ENCODE measurements at places on chromosomes 11 and 22. TPM values are rescaled to one million over a fixed set of nuclear protein-coding genes. Genes with fewer than 3 reads are reported as not detected.

APOA5 gene
- not detected for total RNA-seq

DNA sequence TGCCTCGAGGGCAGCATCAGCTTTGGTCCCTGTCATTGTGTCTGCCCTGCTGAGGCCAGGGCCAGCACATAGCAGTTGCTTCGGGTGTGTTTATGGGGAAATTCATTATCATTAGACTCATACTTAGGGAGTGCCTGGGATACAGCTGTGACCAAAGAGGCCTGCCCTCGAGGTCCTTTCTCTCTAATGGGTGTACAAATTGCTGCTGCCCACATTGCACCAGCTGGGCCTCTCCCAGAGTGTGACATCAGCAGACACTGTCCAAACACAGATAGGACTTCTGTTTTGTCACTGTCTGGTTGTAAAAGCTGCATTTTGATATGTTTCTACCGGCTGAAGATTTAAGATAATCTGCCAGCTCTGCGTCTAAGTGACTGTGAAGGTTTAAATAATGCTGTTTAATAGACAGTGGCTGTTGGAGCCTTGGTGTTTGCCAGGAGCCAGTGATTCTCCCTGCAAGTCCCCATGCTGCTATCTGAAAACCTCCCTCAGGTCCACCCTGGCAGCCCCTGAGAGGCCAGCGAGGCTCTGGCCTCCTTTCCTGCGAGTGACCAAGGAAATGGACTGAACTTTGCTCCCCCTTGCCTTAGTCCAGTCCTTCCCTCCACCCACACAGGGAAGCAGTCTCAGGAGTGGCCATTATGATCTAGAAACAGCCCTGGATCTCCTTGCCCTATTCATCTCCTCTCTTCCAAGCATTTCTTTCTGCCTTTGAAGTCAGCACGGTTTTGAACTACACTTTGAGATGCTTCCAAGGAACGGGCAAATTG lies 505.2 kb downstream of the TBC1D22A start:
- no peak for DNase-seq

DNA sequence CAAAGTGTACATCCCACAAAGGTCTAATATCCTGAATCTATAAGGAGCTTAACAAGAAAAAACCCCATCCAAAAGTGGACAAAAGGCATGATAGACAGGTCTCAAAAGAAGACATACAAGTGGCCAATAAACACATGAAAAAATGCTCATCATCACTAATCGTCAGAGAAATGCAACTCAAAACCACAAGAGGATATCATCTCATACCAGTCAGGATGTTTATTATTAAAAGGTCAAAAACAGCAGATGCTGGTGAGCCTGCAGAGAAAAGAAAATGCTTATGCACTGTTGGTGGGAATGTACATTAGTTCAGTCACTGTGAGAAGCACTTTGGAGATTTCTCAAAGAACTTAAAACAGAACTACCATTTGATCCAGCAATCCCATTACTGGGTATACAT lies 12.7 kb downstream of the LGALS12 start:
- DNase-seq: no peak

- DNase-seq: no peak
Measured at GRCh38 chr11:11456866-11457265, 103.8 kb upstream of the CSNK2A3 start.

GRCh38 chr11:95736809-95737208 lies 52.8 kb downstream of the FAM76B start:
- DNase-seq: no peak

DNA sequence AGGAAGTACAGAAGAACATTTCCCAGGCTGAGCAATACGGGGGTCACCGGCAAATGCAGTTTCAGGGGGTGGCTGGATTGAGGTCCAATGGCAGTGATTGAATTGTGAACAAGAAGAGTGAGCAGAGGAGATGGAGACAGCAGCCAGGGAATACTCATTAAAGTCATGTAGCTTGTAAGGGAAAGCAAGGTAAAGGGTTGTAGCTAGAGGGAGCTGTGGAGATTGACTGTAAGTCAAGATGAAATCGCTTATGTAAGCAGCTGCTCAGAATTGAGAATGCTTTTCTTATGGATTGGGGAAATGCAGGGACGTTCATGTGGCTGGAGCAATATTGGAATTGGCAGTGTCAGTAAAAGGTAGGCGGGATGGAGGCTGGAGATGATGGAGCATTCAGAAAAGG lies 111.4 kb upstream of the TBCEL start:
- no peak for DNase-seq

DNA sequence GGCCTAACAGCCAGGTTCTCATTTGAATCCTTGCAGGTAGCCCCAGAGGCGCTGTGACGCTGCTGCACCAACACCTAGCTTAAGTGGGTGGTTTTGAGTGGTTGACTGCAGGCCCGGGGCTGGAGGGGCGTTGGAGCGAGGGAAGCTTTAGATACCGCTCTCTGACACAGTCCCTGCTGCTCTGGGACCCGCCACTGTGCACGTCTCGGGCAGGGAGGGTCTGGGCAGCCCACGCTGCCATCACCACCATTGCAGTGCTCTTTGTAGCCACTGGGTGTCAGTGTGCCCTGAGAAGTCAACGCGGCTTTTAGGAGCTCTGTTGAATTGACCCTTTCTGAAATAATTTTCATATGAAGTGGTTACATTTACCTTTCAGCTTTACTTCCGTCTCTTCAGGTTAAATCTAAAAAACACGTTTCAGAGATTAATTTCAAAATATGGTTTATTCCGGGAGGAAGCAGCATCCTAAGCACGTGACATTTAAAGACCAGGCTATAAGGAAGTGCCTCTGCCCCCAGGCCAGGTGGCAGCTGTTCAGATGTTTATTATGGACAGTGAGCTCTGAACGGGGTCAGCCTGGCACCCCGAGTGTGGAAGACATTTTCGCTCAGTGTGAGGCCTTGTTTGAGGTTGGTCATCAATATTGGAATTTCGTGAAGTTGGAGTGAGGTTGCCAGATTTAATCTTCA lies 30.9 kb upstream of the PARVB start:
- no peak for DNase-seq

DNA sequence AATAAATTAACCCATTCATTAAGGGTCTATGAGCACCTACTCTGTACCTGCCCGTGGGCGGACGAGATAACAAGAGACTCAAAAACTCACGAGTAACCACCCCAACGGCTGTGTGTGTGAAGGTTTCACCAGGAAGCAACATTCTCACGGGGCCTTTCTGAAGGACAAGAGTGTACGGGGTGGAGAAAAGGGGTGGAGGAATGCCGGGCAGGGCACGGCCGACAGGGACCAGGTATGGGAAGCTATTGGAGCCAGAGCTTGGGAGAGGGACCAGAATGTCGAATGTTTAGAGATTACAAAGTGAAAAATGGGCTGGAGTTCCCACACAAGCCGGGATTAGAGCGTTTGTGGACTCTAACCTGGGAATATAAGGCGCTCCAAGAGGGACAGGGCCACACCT lies 1.6 kb downstream of the KMT5B start:
- no peak for DNase-seq

DNA sequence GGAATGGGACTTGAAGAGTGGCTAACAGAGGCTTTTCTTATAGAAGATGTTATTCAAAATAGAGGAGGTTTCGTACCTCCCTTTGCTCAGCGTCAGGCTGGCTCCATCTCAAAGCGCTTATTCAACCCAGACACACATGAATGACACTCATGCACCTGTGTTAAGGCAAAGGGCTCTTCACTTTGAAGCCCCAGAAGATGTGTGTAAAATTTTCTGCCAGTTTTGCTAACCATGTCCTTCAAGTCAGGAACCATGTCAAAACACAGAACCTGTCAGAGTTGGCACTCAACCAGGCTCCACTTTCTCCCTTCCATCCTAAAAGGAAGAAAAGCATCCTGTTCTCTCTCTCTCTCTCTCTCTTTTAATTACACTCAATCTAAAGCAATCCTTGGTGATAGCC lies 352.8 kb upstream of the NARS2 start:
- DNase-seq: no peak

DNA sequence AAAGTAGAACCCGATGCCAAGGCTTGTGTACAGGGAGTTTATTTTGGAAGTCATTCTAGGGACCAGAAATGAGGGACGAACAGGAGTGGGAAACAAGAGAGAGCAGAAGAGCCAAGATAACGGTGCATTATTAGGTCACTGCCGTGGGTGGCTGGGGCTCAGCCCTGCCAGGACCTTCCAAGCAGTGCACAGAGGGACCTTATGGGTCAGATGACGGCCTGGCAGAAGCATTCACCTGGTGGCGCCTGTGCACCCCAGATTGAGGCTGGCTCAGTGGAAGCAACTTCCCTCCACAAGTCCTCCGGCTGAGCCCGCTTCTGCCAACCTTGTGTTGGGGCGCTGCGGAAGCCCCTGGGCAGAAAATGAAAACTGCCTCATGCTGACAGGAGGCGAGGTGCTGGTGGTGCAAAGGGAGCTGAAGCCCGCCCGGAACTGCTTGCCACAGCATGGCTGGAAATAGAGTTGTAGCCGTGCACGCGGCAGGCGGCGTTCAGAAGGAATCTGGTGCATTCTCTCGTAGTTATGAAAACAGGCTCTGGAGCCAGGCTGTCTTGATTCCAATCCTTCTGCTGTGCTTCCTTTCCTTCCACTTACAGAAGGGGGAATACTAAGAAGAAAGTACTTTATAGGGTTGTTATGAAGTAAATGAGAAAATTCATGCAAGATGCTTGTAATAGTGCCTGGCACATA lies 22.2 kb upstream of the TP53I11 start:
- no peak for DNase-seq

Measured in lower leg skin (tissue), 4 donors.